ENCODE measurements at places on chromosomes 5 and 9. TPM values are rescaled to one million over a fixed set of nuclear protein-coding genes. Genes with fewer than 3 reads are reported as not detected.

IL3 gene
- total RNA-seq, result not detected

PPP2R2B gene
- total RNA-seq, result 0.17 TPM

HK3 gene
- total RNA-seq, result not detected

CD274 gene
- total RNA-seq, result 3.3 TPM

FOXD4L5 gene
- 0.15 TPM for total RNA-seq

ANKRD33B gene
- total RNA-seq, result 25.0 TPM

IFNA21 gene
- total RNA-seq, result not detected

ARHGAP26 gene
- total RNA-seq, result 12.1 TPM

GABRA1 gene
- not detected for total RNA-seq

ENHO gene
- not detected for total RNA-seq

CNTFR gene
- total RNA-seq, result 0.44 TPM

OTP gene
- not detected for total RNA-seq

EPB41L4A gene
- total RNA-seq, result 0.29 TPM

RGMB gene
- 63.0 TPM for total RNA-seq

BTNL8 gene
- total RNA-seq, result not detected

HTR4 gene
- total RNA-seq, result not detected

AGXT2 gene
- 0.17 TPM for total RNA-seq

RMRP gene
- total RNA-seq, result 6,137 TPM

Measured in smooth muscle cell of trachea (primary cell).